Activated CD4-positive, CD25-positive, alpha-beta regulatory T cell (primary cell): ENCODE measurements at places on chromosomes 13 and 19.

GRCh38 chr13:31015199-31015598, 82.7 kb downstream of the TEX26 start:
- no peak for DNase-seq

DNA sequence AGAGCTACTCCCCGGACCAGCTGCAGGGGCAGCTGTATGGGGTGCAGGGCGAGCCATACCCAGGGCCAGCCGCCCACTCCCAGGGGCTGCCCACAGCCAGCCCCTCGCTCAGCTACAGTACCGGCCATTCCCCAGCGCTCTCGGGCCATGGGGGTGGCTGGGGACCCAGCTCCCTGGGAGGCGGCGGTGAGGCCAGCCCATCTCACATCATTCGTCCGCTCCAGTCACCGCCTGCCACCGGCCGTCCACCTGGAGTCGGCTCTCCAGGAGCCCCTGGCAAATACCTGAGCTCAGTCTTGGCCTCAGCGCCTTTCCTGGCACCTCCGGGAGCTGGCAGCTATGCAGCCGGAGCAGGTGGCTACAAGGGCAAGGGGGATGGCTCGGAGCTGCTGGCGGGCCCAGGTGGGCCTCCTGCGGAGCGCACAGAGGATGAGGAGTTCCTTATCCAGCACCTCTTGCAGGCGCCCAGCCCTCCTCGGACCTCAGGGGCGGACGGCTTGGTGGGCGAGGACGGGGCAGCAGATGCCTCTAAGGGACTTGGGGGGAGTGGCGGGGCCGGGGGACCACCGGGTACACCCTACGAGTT, 4.9 kb downstream of the PRR12 start:
- no peak for DNase-seq

DNA sequence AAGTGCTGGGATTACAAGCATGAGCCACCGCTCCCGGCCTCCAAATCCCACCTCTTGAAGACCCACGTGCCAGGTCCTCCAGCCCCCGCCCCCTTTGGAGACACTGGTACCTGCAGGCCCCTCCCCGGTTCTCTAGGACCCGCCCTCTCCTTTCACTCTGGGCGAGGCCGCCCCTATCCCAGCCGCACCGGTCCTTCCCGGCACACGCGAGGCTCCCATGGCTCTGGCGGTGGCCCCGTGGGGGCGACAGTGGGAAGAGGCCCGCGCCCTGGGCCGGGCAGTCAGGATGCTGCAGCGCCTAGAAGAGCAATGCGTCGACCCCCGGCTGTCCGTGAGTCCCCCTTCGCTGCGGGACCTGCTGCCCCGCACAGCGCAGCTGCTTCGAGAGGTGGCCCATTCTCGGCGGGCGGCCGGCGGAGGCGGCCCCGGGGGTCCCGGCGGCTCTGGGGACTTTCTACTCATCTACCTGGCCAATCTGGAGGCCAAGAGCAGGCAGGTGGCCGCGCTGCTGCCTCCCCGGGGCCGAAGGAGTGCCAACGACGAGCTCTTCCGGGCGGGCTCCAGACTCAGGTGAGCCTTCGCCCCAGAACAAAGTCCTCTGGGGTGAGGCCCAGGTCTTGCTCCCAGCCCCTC, at the start of gene CBLC:
CBLC (plus strand) TSS at position 176 of the 633 bp plus-strand sequence; CDS start at position 218, 42 bp downstream.
- DNase-seq: no peak

- DNase-seq: no peak
Measured at GRCh38 chr13:93227280-93227877, 772 bp downstream of the GPC6 start.

GRCh38 chr13:25286308-25286968, 850 bp downstream of the MTMR6 start:
- DNase-seq: peak; percentile 6

DNA sequence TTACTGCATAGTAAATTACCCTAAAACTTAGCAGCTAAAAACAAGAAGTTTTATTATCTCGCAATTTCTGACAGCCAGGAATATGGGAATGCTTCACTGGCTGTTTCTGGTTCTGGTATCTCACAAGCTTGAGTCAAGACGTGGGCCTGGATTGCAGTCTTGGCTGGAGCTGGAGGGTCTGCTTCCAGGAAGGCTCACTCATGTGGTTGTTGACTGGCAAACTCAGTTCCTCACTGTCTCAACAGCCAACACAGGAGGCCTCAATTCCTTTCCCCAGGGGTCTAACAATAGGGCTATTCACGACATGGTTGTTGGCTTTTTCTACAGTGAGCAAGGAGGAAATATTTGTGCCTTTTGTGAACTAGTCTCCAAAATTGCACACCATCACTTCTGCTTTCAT, 146.3 kb downstream of the GPC5 start:
- no peak for DNase-seq

DNA sequence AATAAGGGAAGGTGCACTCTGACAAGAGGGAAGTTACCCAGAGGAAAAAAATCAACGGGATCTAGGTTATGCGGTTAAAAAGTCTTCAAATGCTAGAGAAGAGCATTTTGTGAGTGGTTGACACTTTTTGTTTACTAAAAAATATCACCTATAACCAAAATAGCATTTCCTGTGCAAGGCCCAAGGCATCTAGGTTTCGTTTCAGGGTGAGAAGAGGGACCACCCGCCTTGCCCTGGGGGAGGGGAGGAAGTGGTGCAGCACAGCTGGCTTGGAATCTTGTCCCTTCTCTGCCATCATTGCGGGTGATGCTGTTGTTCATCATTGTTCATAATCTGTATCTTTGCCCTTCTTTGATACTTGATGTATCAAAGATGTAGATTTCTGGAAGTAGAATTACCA, 80.6 kb downstream of the NUFIP1 start:
- no peak for DNase-seq
